Stimulated activated CD8-positive, alpha-beta memory T cell treated with anti-CD3 and anti-CD28 coated beads, Interleukin-4, amount 100 ng/mL, for 1 hour (primary cell): ENCODE measurements at places on chromosomes 2 and 18.

DNA sequence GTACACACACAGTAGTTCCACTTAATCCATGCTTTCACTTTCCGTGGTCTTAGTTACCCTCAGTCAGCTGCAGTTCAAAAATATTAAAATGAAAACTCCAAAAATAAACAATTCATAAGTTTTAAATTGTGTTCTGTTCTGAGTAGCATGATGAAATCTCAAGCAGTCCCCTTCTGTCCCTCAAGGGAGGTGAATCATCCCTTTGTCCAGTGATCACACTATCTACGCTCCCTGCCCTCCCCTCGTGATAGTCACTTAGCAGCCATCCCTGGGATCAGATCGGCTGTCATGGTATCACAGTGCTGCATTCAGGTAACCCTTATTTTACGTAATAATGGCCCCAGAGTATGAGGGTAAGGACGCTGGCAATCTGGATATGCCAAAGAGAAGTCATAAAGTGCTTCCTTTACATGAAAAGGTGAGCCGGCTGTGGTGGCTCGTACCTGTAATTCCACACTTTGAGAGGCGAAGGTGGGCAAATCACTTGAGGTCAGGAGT, 5.8 kb upstream of the RTN4 start:
- no peak for DNase-seq

DNA sequence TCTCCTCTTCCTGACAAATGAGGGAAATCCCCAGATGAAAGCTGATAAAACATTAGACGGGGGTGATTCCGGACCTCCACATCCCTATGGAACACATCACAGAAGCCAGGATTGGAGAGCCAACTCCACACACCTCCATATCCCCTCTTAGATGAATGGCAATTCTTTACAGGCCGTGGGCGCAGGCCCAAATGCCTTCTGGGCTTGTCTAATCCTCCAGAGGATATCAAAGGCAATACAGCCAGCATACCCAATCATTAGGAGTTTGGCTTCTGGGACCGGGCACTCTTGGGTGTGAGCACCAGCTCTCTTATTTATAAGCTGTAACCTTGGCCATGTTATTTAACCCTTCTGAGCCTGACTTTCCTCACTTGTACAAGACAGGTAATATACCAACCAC, 15.0 kb upstream of the CYP1B1 start:
- no peak for DNase-seq

DNA sequence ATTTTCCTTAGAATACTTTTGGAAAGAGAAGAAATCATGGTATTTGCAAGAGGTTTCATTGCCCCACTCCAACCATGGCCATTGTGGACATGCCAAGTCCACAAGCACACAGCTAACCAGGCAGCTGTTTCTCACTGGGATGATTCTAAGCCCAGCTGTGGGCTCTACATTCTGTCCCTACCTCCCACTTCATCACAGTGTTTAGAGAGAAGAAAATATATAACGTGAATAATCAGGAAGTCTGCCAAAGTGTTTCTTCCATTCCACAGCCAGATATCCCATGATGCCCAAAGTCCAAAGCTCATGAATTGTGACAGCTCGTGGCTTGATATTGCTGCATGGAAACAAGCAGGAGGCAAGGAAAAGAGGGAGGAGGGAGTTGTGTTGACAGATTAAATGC, 433.7 kb upstream of the GYPC start:
- DNase-seq = no peak

- DNase-seq = no peak
These were observed 215.7 kb downstream of the WDPCP start for GRCh38 chr2:63372549-63372948.
